ENCODE measurements at places on chromosomes 16 and 17.

GRCh38 chr17:3835410-3836229 is 10.4 kb downstream of the NCBP3 start:
- no peak for DNase-seq

DNA sequence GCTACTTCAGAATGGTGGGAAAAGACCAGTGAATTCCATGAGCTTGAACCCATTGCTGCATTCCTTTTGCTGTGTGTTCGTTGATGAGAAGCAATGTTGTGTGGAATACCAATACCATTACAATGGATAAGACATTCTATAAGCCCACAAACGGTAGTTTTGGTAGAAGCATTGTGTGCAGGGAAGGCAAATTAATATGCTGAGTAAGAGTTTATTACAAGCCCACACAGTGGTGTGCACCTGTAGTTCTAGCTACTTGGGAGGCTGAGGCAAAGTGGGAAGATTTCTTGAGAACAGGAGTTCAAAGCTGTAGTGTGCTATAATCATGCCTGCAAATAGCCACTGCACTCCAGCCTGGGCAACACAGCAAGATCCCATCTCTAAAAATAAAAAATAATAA is 19.9 kb upstream of the TENT4B start:
- DNase-seq = no peak

DNA sequence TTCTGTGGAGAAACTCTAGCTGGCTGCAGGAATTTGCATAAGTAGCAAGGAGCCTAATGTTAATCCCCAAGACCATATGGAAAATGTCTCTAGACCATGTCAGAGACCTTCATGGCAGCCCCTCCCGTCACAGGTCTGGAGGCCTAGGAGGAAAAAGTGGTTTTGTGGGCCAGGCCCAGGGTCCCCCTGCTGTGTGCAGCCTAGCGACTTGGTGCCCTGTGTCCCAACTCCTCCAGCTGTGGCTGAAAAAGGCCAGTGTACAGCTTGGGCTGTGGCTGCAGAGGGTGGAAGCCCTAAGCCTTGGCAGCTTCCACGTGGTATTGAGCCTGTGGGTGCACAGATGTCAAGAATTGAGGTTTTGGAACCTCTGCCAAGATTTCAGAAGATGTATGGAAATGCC is 306.9 kb upstream of the CA10 start:
- no peak for DNase-seq

- DNase-seq = no peak
Observed at GRCh38 chr16:15897834-15898254, 9.4 kb upstream of the CEP20 start.

DNA sequence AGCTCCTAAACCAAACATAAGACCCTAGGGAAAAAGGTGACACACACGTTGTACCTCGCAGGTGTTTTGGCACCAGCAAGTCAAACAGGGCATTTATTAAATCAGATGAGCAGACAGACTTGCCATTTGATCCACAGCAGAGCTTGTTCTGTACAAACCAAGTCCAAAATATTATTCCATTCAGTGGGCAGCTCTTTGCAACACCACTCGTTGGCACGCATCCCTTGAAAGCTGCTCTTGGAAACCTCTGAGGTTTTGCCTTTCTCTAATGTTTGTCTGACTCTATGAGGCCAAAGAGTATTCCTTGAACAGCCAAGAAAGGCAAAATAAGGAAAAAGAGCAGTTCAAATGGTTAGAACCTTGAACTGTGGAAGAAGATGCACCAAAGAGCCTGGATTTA is 12.7 kb downstream of the TMEM100 start:
- DNase-seq = no peak

GRCh38 chr16:15396948-15397594 is 1.5 kb downstream of the MPV17L start:
- DNase-seq = no peak

GRCh38 chr17:43658900-43659299 is 2.8 kb downstream of the MEOX1 start:
- DNase-seq = no peak

DNA sequence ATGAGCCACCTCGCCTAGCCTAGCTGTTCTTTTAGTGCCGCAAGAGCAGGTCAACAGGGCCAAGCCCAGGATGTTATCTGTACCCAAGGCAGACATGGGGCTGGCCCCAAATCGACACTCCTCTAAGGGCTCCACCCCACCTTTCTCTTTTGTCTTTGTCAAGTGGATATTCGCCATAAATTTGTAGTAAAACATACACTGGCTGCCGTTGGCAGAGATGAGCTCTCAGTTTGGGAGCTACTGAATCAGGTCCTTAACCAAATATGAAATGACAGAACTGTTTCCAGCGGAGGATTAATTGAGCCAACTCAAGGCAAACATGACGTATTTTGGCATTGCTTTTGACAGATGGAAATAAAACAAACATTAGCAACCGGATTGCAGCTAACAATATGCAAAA is 556.9 kb upstream of the CDH5 start:
- DNase-seq = peak; percentile 32

DNA sequence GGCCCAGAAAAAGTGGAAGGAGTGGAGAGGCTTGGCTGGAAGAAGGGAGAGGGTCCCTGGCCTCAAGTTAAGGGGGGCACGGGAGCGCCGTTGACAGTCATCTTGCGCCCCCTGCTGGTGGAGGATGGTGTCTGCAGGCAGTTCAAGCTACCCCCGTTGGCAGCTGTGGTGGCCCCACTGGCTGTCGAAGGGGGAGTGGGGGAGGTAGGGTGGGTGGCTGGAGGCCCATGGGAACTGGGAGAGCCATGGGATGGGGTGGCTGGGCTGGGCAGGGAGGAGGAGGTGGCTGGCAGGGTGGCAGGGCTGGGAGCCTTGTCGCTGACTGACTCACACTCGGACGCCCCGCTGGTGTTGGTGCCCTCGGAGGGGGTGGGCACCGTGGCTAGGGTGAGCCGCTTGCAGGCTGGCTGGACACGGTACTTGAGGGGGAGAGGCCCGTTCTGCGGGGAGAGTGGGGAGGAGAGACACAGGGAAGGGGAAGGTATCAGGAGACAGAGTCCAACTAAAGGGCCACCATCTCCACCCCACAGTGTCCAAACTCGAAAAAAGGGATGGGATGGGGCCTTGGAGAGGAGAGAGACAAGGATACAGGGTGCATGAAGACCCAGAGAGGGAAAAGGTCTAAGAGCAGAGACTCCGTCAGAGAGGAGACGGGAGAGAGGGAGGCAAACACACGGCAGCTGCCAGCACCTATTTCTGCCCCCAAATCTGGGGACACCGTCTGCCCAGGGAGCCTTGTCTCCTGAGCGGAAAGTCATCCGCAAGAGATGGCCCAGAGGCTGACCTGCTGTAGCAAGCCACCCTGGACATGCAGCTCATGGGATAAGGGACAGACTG is 5.2 kb downstream of the CISD3 start:
- DNase-seq = peak; percentile 42

- no peak for DNase-seq
Observed at GRCh38 chr16:27719106-27719445, 169.1 kb downstream of the KATNIP start.

DNA sequence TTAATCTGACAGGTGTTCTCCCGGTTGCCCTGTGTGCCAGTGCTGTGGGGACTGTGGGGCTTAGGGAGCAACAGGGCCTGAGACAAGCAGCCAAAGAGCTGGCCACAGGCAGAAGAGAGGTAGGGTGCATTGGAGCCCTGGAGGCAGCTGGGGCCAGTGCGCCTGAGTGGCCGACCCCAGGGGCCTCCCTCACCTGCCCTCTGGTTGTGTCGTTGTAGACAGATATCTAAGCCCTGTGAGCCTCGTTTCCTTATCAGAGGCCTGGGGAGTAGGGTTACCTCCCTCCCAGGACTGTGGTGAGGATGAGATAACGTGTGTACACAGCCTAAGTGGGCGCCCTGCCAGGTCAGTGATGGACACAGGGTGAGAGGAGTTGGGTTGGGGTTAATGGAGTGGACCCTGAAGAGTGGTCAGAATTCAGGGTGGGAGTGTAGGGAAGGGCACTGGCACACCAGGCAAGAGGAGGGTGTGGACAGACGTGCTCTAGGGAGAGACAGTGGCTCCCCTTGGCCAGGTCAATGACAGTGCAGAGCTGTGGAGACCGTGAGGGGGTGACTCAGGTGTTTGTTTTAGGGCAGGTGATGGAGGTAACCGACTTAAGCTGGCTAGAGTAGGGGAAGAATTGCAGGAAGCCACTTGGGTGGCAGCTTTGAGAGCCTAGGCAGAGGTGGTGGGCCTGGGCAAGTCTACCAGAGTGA is 3.4 kb downstream of the NARF start:
- peak; percentile 94 for DNase-seq

DNA sequence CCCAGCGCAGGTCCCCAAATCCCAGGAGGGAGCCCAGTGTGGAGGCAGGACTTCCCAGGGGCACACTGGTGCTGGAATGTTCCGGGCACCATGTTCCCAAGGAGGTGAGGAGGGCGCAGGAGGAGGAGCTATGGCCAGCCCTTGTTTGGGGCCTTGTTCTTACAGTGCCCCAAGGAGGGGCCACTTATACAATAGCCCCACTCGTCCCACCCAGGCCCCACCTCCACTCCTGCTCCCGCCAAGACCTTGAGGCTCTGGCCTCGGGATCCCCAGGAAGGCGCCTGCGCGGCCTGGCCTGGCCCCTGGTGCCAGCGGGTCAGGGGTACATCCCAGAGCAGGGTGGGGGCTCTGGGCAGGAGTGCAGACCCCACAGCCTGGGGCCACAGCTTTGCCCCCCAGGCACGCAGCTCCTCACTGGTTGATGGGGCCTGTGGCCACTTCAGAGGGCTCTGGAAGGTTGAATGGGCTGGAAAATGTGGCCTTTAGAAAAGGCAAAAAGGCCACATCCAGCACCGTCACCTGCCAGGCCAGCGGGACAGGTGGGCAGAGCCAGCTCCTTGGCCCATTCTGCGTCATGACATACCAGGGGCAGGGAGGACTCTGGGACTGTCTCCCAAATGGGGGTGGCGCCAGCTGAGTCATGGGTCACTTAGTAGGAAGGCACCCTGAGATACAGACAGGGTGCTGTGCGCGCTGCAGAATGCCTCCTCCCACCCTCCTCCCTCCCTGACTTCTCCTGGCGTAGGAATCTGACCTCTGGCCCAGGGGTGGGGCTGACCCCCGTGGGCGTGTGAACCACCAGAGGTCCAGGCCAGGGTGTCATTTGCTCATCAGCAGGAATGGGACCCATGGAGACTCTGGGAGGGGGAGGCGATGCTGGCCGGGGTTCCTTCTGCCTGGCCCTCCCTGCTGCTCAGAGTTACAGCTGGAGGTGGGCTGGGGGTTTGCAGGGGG is 32.3 kb upstream of the PVALEF start:
- no peak for DNase-seq

DNA sequence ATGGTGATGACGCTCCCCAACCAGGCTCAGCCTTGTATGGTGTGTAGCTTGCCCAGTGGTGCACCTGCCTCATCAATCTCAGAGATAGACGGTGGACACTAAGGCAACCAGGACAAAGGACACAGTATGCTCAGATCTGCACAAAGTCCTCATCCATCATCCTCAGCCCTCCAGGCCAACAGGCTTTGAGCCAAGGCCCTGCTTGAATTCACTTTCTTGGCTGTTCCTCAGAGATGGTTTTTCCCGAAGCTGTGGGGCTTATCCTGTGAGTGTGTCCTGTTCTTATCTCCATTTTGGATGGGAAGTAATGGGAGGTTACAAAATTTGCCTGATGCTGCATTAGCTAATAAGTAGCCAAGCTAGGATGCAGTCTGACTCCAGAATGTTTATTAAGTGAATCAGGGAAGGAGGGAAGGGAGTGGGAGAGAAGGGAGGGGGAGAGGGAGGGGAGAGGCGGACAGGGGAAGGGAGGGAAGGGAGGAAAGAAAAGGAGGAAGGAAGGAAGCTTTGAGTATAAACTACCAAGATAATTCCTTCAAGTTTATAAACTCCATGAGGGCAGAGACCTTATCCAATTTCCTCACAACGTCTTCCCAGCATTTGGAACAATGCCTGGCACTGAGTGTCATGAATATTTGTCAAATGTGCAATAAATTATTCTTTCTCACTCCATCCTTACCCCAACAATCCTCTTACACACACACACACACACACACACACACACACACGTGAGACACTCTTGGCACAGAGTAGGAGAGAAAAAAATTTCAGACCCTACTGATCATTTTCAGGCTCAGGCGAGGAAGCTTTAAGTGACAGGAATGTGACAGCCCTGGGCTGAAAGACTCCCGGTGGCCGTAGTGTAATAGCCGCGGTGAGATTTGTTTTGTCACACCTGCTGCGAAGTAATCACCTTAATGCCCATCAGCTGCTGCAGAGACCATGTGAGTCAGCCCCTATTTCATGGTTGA is 84.3 kb downstream of the BMERB1 start:
- DNase-seq = no peak

DNA sequence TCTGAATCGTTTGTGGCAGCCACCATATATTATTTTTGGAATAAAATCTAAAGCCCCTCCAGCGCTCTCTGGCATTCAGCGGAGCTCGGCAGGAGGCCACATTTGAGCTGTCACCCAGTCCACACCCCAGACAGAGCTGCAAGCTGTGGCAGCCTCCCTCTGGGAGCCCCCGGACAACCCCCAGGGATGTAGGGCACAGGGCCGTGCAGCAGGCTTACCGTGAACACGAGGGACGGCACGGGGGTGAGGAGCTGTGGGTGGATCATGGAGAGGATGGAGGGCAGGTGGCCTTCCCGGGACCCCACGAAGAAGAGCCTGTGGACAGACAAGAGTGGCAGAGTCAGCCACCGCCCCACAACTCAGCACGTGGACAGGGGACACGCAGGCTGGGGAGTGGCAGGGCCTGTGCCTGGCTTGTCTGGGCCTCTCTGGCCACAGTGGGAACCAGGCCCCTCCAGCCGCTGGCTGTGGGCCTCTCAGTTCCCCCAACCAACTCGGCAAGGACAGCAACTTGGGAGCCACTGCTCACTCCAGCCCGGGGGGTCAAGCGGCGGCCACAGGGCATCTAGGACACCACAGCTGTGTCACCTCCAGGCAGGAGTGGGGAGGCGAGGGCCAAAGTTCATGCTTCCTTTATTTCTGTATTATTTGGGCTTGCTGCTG is 31.5 kb downstream of the SLC7A5 start:
- no peak for DNase-seq

DNA sequence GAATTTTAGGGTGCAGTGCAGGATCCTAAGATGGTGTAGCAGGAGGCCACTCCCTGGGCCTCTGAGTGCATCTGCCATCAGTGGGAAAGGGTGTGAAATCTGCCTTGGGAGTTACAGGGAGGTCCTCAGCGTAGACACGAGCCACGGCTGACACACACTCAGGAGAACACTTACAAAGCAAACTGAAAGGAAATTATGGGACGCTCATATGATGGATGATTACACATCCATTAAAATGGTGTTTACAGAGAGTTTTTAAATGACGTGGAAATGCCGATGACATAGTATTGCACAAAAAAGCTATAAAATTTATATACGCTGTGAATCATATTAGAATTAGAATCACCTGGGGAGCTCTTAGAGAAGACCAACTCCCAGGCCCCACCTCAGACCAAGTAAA is 175.2 kb downstream of the CCDC182 start:
- no peak for DNase-seq

DNA sequence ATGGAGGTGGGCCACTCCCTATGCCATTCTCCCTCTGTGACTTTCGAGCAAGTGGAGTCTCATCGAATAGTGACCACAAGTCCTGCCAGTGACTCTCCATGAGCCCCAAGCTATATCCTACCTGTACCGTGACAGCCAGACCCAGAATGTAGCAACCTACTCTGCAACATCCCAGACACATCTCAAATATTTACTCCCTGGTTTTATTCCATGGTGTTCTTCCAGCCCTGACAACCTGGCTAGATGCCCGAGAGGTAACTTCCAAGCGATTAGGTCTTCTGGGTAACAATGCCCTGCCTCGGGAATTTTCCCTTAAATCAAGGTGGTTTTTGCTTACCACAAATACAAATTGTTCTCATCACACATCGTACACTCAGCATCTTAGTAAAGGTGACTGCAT is 211.7 kb downstream of the ZFHX3 start:
- DNase-seq = no peak

All from NCI-H510A treated with DMSO at 0.1 percent for 48 hours (cell line).